ENCODE measurements at places on chromosomes 5 and 9.

- DNase-seq: no peak
These were observed 290.5 kb downstream of the DOCK8 start for GRCh38 chr9:504921-505740.

GRCh38 chr9:35341585-35341984 lies 148.3 kb upstream of the RUSC2 start:
- no peak for DNase-seq

- DNase-seq: no peak
These were observed 37.8 kb downstream of the EBF1 start for GRCh38 chr5:159061834-159062474.

DNA sequence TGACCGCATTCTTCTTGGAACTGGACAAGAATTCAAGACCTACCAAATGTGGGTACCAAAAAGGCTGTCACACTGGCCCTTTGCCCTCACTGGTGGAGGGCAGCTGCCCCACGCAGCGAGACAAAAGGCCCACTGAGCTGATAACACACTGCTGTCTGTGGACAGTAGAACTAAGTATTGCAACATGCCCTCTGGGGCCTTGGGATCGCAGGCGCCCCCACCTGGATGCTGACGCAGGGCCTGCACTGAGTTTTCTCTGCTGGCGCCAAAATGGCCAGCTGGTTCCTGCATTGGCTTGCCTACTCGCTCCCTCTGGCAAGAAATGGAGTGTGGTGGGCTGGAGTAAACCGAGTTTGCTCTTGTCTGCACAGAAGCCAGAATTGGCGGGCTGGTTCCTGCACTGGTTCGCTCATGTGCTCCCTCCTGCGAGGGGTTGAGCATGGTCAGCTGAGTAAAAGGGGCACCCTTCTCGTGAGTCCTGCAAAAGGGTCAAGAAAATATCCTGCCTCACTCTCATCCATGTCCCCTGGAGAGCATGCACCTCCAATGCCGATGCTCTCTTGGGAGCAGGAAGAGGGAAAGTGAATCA lies 55.7 kb downstream of the NXNL2 start:
- DNase-seq: no peak

DNA sequence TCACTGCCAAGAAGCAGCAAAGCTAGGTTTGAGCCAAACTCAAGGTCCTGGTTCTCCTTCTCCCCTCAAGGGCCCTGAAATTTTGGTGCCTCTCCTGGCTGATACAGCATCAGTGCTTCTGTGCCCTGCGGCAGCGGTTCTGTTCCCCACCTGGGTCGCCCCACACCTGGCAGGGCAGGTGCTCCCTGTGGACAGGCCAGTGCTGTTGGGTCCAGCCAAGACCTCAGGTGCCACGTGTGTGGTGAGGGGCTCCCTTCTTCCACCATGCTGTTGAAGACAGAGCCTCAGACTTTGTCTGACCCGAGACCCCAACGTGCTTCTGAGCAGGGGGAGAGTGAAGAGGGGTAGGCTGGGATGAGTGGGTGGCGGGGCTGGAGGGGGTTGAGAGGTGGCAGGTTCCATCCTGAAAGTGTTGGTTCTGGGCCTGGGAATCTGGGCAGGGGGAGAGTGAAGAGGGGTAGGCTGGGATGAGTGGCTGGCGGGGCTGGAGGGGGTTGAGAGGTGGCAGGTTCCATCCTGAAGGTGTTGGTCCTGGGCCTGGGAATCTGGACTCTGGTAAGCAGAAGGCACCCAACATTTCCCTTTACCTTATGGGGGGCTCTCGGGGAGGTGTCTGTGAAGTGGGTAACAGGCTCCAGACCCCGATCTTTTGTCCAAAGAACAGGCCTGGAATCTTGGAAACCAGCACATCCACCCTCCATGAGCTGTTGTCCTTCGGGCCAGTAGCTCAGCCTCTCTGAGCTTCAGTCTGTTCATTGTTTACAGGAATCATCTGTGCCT lies 2.3 kb downstream of the PLEKHG4B start:
- no peak for DNase-seq

- no peak for DNase-seq
These were observed 15.6 kb upstream of the BTNL9 start for GRCh38 chr5:181024245-181025064.

GRCh38 chr5:53262348-53262970 lies 152.9 kb upstream of the MOCS2 start:
- DNase-seq: no peak

DNA sequence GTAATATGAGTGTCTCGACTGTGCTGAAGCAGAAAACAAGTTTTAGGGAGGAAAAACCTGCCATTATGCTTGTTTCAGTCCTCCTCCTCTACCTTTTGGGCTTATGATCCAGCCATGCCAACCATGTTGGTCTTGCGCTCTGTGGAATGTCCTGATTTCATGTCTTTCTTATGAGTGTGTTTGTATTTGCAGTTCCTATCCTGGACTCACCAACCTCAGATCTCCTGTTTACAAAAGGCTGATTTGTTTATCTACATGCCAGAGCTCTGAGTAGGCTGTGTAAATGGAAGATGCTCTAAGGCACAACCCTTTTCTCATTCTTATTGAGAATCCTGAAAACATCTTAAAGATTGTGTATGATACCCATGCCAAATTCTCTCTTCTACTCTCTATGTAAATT lies 138.6 kb downstream of the ARHGEF28 start:
- DNase-seq: no peak

DNA sequence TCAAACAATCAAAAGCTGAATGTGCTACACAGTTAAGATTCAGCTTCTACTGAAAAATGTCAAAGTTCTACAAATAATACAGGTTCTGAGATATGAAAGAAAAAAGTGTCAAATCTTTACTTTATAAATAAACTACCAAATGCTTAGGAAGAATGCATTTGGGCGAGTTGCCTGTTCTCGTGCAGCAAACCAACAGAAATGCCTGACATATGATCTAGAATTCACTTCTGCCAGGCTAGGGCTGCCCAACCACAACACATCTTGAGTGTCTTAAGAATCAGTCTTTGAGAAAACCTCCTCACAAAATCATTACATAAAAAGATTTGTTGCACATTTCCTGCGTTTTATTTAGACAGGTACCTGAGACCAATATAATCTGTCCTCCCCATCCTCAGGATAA lies 42.2 kb downstream of the ANKH start:
- DNase-seq: no peak

GRCh38 chr5:173299820-173300219 lies 28.4 kb downstream of the STC2 start:
- DNase-seq: no peak

- no peak for DNase-seq
These were observed 42.3 kb downstream of the PLPP1 start for GRCh38 chr5:55492449-55492848.

DNA sequence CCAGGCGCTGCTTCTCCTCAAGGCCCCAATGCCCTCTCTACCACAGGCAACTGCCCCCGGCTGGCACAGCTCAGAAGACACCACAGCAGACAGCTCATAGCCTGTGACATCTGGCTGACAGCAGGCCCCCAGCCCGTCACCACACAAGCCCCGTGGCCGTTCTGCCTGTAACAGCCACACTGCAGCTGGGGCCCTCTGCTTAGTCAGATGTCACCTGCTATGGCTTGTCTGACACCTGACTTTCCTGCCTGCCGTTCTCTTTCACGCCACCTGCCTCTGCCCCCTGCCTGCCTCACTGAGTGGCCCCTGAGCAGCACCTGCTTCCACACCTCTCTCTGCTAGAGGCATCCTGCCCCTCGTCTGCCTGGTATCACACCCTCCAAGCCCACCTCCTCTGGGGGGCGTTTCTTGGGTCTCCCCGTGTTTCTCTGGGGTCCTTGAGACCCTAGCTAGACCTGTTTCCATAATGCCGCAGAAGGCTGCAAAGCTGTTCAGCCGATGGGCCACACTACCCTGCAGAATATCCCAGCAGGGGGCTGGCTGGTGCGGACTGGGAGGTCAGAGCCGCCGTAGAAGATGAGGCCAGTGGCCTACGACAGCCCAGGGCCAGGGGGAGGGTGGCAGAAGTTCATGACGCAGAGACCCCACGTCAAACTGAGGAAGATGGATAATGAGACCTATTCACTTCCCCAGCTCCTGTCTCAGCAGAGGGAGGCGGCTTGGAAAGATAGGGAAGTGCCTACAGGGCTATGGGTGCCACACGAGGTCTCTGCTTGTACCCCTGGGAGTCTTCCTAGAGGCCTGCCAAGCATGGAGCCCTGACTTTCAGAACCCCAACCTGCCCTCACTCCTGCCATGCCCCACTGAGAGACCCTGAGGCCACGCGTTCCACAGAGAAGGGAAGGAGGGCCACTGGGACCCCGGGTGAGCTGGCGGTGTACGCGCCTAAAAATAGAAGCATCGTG lies 95.1 kb downstream of the ZNF354C start:
- no peak for DNase-seq

- no peak for DNase-seq
These were observed 108.5 kb downstream of the DOCK2 start for GRCh38 chr5:169745441-169746146.

DNA sequence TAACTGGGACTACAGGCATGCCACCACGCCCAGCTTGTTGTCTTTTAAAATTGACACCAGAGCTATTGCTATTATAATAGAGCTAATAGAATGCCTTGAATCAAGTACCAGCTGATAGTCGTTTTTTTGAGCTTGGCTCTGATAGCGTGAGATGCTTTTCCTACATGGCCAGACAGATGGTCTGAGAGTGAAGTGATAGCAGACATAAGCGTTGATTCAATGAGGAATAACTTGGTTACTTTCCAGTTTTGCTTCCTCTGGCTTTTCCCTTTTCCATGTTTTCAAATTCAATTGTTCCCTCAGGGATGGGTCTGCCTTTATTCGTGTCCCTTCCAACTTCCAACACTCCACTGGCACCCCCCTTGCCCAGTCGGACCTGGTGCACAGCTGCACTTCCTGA lies 15.4 kb downstream of the AGXT2 start:
- DNase-seq: no peak

DNA sequence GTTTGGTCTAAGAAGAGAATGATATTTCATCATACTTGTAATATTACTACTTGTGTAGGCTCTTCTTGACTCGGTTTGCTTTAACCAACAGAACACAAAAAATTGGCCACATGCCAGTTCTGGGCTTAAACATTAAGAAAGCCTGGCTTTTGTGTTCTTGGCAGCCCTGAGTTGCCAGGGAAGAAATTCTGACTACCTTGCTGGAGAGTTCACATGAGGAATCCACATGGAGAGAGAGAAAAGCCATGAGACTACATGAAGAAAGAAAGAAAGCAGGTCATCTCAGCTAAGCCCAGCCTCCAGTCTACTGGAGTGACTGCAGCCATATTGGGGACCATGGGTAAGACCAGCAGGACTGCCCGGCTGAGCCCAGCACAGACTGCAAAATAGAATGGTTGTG lies 524.8 kb downstream of the RAB3C start:
- DNase-seq: no peak

DNA sequence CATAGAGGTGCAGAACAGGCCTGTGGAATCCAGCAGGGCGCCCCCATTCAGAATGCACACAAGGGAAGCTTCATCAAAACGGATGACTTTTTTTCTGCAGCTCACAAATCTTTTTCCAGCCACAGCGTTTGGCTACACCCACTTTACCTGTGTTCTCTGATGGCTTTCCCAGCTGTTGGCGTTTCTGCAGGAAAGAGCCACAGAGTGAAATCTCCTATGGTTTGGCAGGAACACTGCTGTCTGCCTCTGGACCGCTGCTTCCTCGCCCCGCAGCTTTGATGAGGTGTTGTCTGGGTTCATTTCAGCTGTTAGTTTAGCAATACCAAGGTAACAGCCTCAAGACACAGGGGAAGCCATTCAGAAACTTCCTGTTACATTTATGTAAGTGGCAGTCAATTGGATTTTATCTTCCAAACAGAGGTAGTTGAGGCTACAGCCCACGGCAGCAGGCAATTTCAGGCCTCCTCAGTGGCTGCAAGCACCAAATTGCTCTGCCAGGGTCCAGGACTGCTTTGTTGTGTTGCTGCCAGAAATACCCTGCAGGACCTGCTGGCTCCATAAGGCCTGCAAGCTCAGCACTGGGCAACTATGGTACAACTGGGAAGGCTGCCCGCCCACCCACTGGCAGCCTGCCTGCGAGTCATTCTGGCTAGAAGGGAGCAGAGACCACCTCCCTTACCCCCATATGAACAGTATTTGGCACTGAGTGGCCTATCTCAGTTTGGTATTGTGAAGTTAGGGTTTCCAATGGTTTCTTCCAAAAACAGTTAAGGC lies 96.7 kb downstream of the MVB12B start:
- no peak for DNase-seq

DNA sequence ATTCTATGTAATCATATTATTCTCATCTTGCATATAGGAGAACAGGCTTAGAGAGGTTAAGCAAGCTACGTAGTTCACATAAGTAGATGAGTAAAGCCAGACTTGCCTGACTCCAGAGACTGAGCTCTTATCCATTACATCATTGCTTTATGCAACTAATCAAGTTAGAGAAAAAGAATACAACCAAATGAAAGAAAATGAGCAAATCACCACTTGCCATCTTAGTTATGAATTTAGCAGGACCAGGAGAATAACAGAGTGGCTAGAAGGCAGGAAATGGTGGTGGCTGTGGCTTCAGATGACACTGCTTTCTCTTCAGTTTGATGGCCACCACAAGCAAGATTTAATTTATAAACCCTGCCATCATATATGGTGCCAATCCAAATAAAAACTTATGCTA lies 26.6 kb downstream of the POC5 start:
- no peak for DNase-seq

GRCh38 chr5:93611976-93612854 lies 29.2 kb downstream of the NR2F1 start:
- no peak for DNase-seq
